ENCODE measurements at places on chromosomes 11 and 22.

DNA sequence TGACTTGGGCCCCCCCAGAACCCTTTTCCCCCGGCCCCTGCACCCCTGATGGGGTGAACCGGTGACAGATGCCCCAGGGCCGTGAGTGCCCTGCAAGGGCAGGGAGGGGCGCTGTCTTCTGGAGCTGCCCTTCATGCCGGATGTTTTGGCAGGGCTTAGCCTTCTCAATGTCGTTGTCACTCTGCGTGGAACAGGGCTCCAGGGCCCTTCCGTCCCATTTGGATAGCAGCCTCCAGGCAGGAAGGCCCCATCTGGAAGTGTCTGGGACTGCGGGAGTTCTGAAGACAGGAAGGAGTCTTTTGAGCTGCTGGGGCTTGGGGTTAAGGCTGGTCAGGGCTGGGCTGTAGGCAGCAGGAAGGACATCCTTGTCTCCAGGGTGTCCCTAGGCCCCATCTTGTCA, 4.6 kb downstream of the FRMD8 start:
- no peak for DNase-seq

DNA sequence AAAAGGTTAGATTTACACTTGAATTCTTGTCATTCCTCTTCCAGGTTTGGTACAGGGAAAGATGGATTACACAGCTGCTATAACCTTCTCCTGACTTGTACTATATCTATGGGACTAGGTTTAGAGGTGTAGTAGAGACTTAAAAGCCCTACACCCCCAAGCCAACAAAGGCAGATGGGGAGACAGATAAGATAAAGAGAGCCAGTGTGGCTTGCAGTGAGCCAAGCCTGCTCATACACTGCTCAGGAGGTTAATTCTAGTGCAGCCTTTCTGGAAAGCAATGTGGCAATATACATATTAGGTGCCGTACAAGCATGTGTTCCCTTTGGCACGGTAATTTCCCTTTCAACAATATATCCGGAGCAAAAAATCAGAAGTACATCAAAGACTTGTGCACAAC, 10.8 kb downstream of the SIK3 start:
- no peak for DNase-seq

GRCh38 chr11:20024172-20024935, 135.9 kb downstream of the DBX1 start:
- DNase-seq = no peak

GRCh38 chr11:568306-569157, 7.7 kb upstream of the PHRF1 start:
- peak; percentile 72 for DNase-seq

DNA sequence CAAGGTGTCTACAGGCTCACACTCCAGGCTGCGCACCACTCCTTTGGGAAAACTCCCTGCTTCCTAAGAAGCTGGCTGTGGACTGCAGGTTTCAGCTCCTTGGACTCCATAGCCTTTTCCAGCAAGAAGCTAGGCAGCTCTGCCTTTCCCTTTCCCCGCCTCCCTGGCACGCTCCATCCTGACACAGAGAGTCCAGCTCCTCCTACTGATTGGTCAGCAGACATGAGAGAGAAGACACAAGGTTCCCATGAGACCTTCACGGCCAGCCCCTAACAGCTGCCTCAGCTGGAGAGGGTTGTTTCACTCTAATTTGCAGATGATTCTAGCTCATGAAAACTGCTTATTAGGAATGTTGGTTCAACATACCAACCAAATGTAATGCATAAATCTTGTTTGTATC, 27.6 kb downstream of the TENM4 start:
- peak; percentile 80 for DNase-seq

GRCh38 chr11:19116276-19116970, 545 bp upstream of the ZDHHC13 start:
- DNase-seq = no peak

GRCh38 chr11:127656116-127656836, 655.7 kb upstream of the KIRREL3 start:
- DNase-seq = no peak

DNA sequence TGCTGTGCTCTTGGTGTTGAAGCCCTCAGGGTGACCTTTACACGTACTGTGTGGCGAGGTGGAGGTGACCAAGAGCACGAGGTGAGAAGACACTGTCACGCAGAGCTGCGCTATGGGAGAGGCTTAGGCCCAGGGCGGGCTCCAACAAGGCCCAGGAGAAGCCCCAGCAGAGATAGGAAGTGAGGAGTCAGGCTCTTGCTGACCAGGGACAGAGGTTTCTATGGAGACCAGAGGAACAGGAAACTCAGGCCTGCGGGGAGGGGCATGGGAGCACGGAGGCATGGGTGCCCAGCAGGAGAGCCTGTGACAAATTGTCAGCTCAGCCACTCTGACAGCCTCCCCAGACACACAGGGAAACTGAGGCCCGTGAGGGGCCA, 15.8 kb downstream of the DGKZ start:
- DNase-seq = no peak

DNA sequence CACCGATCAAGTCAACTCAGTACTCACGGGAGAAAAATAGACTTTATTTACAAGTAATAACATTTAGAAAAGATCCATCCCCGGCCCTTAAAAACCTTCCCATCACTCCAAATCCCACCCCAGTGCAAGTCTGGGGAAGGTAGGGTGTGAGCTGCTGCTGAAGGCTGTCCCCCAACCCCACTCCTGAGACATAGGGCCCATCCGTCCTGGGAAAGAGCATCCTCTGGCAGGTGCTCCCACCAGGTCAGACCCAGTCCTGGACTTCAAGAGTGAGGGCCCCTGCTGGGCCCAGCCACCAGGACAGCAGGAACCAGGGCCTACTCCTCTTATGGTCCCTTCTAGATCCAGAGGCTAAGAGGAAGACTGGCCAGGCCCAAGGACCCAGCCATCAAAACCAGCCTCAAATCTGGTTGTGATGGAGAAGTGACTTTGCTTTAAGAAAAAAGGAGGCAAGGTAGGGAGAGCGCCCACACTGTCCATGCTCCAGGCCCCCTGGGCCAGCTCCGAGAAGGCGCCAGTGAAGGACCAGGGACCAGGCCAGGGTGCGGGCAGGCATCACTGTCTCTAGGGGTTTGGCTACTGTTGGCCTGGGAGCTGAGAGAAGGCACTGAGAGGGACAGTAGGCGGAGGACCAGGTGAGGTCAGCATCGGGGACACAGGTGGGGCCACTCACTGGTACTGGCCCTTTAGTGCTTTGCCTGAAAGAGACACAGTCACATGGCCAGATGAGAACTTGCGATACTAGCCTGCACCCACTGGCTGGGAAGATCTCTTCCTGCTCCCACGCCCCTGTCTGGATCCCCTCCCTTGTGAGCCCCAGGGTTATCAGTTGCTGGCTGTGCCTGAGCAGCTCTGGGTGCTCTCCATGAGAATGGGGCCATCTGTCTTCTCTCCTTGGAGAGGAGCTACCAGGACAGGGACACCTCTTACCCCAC, 4.4 kb downstream of the IL18BP start:
- DNase-seq = no peak

- no peak for DNase-seq
Measured at GRCh38 chr11:1832211-1832919, 2.4 kb upstream of the SYT8 start.

DNA sequence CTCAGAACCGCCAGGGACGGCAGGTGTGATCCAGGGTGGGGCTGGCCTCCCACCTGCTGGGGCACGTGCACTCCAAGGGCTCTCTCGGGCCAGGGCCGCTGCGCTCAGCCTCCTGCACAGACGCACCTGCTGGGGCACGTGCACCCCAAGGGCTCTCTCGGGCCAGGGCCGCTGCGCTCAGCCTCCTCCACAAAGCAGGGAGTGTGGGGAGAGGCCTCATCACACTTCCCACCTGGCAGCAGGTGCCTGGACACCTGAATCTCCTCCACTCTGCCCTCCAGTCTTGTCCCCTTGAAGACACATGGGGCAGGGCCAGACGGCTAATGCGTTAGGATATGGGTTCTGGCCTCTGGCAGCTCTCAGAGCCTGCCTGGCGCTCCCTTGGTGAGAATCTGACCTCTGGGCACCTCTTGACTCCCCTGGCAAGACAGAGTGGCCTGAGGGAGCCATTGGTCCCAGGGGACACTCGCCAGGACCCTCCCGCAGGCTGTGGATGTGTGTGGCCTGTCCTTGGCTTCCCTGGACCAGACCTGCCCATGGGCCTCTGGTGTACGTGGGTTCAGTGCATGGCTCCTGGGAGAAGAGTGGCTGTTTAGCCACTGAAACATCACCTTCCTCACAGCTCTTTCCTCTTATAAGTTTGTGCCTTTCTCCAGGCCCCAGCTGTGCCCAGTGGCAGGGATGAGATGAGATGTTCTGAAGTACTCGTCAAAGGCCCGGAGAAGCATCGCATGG, 73.5 kb downstream of the BRD1 start:
- no peak for DNase-seq

DNA sequence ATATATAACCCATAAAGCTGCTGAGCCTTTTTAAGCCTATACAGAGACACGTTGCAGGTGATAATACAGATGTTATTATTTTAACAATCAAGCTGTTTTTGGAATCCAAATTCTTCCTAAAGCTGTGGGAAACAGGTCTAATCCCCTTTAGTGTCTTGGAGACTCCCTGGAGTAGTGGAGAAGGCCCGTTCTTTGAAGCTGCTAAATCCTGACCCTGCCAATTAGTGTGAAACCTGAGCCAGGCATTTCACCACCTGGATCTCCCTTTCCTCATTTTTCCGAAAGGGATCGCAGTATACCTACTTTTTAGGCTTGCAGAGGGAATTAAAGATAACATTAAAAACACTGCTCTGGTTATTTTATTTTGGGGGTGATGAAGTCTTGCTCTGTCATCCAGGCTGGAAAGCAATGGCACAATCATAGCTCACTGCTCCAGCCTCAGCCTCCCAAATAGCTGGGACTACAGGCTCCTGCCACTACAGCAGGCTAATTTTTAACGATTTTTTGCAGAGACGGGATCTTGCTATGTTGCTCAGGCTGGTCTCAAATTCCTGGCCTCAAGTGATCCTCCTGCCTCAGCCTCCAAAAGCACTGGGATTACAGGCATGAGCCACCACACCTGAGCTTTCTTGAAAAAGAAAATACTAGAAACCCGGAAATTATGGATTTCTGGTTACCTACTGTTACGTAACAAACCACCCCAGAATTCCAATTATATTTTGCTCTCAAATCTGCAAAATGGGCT, 1.7 kb upstream of the EIF4ENIF1 start:
- DNase-seq = no peak

DNA sequence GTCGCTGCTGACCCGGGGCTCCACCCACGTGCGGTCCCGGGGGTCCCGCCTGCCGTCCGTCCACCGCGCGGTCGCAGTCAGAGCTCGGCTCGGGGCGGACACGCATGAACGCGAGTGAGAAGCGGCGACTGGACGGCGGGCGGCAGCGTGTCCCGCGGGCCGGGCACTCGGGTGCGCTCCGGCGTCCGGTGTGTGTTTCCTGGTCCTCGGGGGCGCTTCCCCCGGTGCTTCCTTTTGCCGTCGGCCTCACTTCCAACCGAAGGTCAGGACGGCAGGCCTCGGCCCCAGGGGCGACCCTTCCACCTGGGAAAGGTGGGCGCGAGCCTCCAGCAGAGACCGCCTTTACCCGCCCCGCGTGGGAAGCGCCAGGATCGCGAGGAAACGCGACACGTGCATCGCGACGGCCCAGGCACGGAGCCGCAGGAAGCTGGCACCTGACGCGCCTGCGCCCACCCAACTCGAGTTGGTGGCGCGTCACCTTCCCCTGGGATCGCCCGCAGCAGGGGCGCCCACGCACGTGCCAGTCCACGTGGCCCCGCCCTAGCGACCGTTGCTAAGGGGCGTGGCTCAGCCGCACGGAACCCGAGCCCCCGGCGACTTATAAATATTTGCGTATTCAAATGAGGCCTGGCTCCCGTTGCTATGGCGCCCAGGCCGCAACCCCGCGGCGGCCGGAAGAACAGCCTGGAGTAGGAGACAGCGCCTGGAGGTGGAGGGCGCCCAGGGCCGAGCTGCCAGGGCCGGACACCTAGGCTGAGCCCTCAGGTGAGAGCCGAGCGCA, at the start of gene LRRC56:
LRRC56 (plus strand) TSS at position 687 of the 781 bp plus-strand sequence. CDS start 3,158 bp downstream, outside the sequence.
- DNase-seq = peak; percentile 8

Data from NCI-H187 treated with DMSO at 0.1 percent for 48 hours (cell line).